SW480 (cell line): ENCODE measurements at places on chromosomes 16 and 17.

GRCh38 chr16:67027046-67027445 lies 1.9 kb upstream of the CBFB start:
- no peak for DNase-seq

DNA sequence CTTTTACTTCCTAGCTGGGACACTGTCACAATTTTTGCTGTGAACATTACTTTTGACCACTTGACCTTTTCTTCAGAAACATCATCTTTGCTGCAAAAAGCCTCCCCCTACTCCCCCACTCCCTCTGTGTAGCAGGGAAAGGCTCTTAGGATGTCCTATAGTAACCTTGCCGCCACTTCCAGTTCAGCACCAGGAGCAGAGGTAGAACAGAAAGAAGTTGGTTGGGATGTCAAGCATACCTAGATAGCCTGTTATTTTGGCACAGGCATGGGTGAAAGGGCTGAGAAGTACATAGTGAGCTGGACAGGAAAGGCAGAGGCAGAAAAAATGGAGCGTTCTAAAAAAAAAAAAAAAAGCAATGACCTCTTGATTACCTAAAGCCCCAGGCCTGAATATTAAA lies 31.3 kb downstream of the SMIM36 start:
- DNase-seq: no peak

DNA sequence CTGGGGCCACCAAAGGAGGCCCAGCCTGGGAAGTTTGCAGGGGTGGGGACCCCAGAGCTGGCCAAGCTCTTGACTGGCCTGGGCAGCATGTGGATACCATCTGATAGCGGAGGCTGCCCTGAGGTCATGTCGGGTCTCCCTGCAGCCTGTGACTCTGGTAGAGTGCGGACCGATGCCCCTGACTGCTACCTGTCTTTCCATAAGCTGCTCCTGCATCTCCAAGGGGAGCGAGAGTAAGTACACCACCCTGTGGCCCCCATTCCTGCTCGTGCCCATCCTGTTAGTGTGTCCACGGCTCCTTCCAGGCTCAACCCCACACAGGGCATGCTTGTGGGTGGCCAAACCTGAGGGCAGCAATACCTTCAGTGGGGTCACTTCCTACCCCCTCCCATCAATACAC lies 8.0 kb downstream of the CETP start:
- DNase-seq: no peak

DNA sequence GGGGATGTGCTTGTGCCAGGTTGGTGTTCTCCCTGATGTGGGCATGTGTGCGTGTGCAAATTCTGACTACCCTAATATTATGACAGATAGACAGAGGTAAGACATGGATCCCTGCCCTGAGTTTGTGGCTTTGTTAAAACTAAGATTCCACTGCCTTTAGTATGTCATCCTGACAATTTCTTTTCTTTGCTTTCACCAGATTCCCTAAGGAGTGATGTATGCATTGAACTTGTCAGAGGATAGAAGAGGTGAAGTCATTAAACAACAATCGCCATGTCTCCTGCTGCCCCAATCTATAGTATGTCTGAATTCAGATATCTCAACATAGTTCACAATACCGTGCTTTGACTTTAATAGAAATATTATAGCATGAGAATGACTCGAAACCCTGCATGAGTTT lies 137.1 kb upstream of the ELAC2 start:
- DNase-seq: no peak

GRCh38 chr16:69482410-69482991 lies 58.1 kb downstream of the CYB5B start:
- no peak for DNase-seq

GRCh38 chr16:85880861-85881260 lies 18.1 kb upstream of the IRF8 start:
- no peak for DNase-seq

DNA sequence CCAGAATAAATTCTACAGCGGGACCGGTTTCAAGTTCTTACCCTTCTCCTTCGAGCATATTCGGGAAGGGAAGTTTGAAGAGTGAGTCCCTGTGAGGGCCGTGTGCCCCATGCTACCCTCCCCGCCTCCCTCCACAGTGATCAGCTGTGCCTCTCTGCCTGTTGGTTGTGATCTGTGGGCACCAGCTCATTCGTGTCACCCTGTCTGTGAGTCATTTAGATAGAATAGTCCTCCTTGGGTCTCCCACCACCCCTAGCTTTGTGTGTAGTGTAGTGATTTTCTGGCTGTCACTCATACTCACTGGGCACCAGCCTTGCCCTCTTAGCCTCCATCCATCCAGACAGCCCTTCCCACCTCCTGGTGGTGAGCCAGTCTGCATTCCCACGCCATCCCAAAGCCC lies 15.0 kb upstream of the NAGLU start:
- DNase-seq: no peak

DNA sequence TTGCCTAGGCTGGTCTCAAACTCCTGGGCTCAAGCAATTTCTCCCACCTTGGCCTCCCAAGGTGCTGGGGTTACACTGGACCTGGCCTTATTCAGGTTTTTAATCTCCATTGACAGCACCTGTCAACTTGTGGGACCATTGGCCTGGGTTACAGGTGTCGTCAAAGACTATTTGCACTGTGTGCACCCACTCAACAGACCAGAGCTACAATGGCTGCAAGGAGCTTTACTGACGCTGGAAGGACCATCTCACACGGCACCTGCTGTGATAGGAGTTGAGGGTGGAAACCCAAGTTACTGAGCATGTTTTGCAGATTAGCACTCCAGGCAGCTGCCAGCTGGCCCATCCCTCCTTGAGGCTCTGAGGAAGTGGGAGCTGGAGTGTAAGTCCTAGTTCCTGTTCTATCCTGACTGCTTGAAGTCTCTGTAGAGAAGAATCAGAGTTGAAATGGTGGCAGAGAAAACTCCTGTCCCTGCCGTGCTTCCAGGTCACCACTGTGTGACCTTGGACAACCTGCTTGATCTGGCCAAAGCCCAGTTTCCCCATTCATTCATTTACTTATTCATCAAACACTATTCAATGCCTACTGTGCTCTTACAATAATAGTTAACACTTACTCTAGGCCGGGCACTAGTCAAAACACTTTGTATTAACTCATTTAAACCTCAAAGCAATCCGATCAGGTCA lies 42.4 kb upstream of the LONP2 start:
- no peak for DNase-seq

- no peak for DNase-seq
Measured at GRCh38 chr16:84379008-84379708, 10.8 kb downstream of the ATP2C2 start.

- DNase-seq: no peak
Measured at GRCh38 chr16:77603656-77604055, 118.7 kb upstream of the NUDT7 start.

DNA sequence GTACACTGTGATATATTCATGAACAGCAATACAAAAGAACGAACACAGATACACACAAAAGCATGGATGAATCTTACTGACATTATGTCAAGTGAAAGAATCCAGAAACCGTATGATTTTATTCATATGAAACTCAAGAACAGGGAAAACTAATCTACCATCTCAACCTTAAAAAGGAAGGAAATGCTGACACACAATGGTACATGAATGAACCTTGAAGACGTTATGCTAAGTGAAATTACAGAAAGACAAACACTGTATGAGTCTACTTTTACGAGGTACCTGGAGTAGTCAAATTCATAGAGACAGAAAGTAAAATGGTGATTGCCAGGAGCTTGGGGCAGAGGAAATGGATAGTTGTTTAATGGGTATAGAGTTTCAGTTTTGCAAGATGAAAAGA lies 8.7 kb upstream of the PRKCB start:
- no peak for DNase-seq

DNA sequence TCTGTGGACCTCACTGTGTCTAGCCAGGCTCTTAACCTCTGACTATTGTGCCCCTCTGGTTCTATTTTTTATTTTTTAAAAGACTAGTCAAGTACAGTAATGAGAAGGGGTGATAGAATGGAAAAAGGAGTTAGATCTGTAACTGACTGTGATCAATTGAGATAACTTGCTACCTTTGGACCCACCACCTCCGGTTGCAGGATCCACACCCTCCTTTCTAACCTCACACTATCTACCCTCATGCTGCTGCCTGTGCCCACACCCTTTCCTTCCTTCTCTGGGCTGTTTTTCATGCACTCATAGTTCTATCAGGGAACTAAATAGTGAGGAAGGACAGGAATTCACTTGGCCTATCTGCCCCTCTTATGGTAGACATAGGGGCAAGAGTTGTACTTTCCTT lies 172.3 kb downstream of the KATNIP start:
- DNase-seq: no peak

DNA sequence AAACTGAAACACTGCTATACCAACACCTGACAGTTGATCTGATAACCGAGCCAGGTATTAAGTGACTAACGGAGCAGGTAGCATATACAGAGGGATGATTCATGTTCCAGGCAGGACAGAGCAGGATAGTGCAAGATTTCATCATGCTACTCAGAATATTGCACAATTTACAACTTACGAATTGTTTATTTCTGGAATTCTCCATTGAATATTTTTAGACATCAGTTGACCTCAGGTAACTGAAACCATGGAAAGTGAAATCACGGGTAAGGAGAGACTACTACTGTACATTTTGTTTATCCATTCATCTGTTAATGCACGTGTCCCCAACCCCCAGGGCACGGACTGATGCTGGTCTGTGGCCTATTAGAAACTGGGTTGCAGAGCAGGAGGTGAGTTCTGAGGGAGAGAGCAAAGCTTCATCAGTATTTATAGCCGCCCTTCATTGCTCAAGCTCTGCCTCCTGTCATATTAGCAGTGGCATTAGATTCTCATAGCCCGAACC lies 14.5 kb upstream of the PPM1E start:
- DNase-seq: peak; percentile 76
